NCI-H1092 treated with DMSO at 0.1 percent for 48 hours (cell line): ENCODE measurements at places on chromosomes 16 and 17.

DNA sequence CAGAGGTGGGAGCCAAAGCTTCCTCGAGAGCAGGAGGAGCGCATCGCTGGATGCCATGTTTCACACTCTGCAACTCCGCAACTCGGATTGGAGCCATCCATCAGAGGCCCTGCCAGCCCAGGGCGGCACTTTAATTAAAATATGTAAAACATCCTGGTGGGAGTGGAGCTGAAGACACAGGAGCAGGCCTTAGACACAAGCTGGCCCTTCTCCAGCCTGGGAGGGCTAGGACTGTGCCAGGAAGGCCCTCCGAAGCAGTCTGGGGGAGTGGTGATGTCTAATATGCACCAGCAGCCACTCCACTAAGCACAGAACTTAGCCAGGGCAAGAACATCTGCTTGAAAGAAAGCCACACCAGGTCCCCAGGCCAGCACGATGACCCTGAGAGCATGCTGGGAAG is 5.8 kb upstream of the CCDC182 start:
- DNase-seq: no peak

DNA sequence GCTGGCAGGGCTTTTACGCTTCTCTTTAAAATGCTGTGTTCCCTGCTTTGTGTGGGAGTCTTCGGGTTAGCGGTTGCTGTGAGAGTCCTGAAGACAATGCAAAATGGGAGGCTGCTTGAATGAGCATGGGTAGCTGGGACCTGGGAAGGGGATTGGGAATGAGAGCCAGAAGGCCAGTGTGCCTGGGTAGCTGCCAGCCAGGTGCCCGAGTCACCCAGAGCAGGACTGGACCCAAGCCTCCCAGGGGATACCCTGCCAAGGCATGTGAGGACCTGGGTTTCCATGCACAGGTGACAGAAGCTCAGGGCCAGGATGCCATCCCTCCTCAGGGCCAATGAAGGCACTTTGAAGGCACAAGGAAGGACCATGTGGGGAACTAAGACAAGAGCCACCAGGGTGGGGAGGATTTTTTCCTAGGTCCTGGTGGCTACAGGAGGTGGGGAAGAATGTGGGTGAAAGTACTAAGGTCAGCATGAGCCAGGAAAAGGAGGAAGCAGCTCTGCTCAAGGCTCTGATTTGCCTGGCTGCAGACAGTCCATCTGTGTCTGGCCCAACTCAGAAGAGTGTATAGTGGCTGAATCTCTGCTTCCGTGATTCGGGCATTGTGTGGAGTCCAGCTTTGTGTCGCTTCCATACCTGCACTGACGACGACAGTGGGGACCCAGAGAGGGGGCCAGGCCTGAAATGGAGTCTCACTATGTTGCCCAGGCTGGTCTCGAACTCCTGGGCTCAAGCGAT is 20.5 kb downstream of the TMEM94 start:
- DNase-seq: no peak

DNA sequence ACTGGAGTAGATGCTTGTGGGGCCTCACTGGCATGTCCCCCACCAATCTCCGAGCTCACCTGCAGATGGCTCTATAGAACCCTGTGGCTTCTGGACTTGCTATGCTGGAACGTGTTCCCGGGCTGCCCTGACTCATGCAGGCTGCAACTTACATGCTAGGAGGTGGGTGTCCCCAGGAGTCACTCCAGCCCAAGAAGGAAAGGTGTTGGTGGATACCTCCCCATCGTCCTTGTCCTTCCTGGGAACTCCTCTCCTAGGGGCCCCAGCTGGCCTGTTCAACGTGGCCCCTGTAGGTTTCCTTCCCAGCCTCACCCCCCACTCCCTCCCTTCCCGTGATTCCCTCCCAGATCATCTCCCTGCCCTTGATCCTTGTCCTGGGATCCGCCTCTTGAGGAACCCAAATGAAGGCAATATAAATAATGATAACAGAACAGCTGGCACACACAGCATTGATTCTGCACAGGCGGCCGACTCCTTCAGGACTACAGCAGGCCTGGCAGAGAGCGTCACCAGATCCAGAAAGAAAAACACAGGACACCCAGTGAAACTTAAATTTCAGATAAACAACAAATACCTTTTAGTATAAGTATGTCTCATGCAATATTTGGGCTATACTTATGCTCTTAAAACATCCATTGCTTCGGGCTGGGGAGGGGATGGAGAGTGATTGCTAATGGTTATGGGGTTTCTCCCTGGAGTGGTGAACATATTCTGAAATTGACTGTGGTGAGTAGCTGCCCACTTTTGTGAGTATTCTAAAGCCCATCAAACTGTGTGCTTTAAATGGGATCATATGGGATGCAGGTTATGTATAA is 221.1 kb upstream of the GSE1 start:
- no peak for DNase-seq

DNA sequence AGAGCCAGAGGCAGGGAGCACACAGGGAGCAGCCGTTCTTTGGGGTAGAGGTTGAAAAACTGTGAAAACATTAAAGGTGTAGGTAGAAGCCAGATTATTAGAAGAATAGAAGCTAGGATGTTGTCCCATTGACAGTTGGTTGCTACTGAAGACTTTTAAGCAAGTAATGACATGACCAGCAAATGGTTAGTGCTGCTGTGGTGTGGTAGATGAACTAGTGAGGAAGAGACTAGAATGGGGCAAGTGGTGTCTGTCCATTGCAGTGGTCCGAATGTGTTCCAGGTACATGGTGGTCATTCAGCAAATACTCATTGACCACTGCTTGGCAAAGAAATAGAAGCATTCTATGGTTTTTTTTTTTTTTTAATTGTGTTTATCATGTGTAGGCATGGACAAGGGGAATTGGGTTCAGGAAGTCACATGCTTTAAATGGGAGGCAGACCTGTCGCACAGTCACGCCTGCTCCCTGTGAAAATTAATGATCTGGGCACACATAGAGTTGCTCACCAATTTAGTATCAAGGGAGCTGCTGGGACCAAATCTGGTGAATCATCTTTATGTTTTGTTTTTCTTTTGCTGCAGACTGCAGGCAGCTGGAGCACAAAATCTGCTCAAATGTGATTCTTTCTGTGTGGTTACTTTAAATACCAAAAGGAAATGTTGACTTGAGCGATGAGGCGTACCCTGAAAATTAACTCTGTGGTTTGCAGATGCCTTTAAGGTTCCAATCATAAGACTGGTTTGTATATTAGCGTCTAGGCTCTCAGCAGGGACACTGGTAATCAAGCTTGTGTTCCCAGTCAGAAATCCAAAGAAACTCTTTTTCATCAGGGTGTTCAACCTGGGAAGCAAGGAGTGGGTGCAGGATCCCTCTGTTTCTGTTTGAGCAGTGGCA is 30.7 kb downstream of the YPEL2 start:
- no peak for DNase-seq

DNA sequence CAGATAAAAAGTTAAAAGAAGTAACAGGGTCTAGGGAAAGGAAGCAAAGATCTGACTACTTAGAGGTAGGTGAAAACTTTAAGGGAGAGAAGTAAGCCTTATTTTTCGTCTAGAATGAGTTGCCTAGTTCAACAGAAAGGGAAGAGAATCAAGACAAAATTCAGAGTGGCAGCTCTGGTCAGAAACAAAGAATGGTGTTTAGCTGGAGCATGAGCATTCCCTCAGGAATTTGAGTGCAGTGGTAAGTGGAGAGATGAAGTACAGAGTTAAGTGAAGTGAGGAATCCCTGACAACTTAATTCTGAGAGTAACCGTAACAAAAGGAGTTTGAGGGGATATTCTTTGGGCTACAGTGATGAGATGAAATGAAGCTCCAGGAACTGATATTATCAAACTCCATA is 11.5 kb downstream of the SMG6 start:
- DNase-seq: no peak

- no peak for DNase-seq
These were observed 102.1 kb downstream of the YPEL2 start for GRCh38 chr17:59433586-59433985.

- DNase-seq: peak; percentile 95
These were observed at the start of gene CHD9 for GRCh38 chr16:53054670-53055485. Gene CHD9, plus strand, starts transcription at chr16:53054991. Its CDS starts 101,099 bp downstream, at chr16:53156090.

- no peak for DNase-seq
These were observed 496.5 kb upstream of the CDH11 start for GRCh38 chr16:65618333-65618732.

GRCh38 chr17:34081269-34081668 is 173.8 kb upstream of the CCL2 start:
- DNase-seq: no peak

GRCh38 chr17:10144982-10145381 is 53.4 kb downstream of the GAS7 start:
- no peak for DNase-seq

DNA sequence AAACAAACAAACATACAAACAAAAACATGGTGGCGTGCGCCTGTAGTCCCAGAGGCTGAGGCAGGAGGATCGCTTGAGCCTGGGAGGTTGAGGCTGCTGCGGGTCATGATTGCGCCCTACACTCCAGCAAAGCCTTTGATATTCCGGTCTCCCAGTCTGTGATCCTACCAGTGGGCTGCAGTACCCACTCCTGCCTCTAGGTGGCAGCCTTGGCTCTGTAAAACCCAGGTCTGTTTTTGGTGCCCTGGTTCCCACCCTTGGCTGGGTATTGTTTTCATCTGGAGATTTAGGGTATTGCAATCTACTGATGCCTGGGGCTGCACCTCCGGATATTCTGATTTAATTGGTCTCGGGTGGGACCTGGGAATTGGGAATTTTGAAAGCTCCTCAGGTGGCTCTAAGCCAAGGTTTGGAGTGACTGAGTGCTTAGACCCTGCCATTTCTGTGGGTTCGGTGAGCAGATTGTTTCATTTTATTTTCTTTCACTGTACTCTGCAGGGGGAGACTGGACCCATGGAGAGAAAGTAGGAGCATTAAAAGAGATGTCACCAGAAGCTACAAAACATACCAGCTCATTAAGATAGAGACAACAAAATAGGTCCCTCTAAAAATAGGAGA is 40.5 kb downstream of the MYH3 start:
- DNase-seq: peak; percentile 10

- no peak for DNase-seq
These were observed 6.7 kb upstream of the CMTR2 start for GRCh38 chr16:71295950-71296349.

DNA sequence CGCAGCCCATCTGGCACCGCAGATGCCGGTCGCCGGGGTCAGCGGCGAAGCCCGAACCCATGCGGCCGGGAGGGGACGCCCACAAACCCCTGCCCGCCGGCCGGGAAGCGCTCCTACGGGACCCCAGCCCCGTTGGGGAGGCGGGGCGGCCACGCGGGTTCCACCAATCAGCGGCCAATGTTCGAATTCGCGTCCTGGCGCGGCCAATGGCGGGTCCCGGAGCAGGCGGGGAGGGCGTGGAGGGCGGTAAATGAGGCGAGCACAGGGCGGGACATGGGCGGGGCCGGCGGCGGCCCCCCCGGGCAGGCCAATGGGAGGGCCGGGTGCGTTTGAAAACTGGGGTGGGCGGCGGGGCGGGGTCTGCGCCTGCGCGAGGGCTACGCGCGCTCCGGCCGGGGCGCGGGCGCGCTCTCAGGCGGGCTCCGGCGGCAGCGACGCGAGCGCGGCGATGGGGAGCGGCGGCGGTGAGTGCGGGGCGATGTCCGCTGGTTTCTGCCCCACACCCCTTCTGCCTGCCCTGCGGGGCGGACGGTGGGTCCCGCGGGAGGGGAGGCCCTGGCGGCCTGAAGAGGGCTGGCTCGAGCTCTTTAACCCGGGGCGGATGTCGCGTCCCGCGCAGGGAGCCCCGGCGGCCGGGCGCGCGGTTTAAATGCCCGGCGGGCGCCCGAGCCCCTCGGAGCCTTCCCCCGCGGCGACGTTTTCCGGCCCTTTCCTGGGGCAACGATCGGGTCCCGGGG is at the start of gene CCNF:
CCNF (plus strand) TSS at position 414 of the 737 bp plus-strand sequence; CDS start at position 449, 35 bp downstream.
- peak; percentile 97 for DNase-seq

GRCh38 chr17:79160980-79161636 is 86.5 kb downstream of the ENGASE start:
- DNase-seq: no peak

DNA sequence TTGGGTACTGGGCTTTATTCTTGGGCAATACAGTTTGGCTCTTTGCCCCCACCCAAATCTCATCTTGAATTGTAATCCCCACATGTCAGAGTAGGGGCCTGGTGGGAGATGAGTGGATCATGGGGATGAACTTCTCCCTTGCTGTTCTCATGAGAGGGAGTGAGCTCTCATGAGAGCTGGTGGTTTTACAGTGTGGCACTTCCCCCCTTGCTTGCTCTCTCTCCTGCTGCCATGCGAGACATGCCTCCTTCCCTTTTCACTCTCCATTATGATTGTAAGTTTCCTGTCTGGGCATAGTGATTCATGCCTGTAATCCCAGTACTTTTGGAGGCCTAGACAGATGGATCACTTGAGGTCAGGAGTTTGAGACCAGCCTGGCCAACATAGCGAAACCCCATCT is 18.1 kb upstream of the CNEP1R1 start:
- DNase-seq: no peak

- DNase-seq: no peak
These were observed 53.2 kb upstream of the ADCY9 start for GRCh38 chr16:4169415-4169814.

DNA sequence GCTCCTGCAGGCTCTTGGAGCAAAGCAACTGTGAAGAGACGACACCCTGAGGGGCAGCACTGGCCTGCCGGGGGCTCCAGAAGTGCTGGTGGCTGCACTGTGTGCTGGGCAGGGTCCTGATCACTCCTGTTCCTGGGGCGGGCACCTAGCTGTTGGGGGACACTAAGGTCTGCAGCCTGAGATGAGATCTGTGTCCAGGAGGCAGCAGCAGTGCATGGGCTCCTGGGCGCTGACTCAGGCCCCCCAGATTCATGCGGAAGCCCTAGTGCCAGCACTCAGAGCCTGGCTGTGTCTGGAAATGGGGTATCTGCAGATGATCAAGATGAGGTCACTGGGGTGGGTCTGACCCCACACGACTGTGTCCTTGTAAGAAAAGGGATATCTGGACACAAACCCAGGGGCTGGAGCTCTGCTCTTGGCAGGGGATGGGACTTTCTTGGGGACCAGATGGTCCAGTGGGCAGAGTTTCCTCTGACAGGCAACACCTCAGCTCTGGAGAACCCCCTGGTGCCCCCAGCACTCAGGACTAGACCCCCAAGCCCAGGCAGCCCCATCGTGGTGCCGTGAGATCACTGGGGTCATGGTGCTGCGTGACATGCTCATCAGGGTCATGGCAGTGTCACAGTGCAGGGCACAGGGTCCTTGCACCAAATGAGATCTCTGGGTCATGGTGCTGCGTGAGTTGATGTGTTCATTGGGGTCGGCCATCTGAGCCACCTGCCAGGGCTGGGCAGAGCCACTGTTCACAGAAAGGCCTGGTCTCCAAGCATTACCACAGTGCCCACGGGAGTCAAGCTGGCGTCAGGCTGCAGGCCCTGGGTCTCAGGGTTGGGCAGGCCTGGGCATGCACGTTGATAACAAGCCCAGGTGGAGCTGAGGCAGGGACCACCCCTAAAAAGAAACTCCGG is 9.5 kb downstream of the FAAP100 start:
- no peak for DNase-seq
